ENCODE measurements at places on chromosomes 6 and 20. TPM values are rescaled to one million over a fixed set of nuclear protein-coding genes. Genes with fewer than 3 reads are reported as not detected.

Gene FAM217A
- total RNA-seq, result not detected

GRCh38 chr20:53872561-53873229 is 197.7 kb downstream of the BCAS1 start:
- peak; percentile 55 for DNase-seq

DNA sequence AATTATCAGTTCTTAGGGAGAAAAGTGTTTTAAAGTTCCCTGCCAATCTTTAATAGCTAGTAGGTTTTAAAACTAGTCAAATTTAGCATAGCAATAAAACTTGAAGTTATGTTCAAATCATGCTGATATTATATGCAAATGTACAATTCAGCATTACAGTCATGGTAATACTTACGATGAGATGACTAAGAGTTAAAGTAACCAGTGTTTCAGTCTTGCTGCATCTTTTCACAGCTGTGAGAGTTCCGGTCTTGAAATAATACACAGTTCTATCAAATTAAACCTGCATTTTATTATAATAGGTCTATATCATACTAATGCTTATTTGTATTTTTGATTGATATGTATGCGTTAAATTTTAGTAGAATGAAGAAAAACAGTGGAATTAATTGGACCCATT is 26.1 kb downstream of the POPDC3 start:
- DNase-seq, result no peak

DNA sequence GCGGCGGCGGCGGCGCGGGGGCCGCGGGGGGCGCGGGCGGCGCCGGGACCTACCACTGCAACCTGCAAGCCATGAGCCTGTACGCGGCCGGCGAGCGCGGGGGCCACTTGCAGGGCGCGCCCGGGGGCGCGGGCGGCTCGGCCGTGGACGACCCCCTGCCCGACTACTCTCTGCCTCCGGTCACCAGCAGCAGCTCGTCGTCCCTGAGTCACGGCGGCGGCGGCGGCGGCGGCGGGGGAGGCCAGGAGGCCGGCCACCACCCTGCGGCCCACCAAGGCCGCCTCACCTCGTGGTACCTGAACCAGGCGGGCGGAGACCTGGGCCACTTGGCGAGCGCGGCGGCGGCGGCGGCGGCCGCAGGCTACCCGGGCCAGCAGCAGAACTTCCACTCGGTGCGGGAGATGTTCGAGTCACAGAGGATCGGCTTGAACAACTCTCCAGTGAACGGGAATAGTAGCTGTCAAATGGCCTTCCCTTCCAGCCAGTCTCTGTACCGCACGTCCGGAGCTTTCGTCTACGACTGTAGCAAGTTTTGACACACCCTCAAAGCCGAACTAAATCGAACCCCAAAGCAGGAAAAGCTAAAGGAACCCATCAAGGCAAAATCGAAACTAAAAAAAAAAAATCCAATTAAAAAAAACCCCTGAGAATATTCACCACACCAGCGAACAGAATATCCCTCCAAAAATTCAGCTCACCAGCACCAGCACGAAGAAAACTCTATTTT is 2.0 kb downstream of the FOXC1 start:
- no peak for DNase-seq

Gene TTK
- total RNA-seq, result 26.2 TPM

GRCh38 chr6:160775792-160776580 is 73.9 kb downstream of the PLG start:
- no peak for DNase-seq

DNA sequence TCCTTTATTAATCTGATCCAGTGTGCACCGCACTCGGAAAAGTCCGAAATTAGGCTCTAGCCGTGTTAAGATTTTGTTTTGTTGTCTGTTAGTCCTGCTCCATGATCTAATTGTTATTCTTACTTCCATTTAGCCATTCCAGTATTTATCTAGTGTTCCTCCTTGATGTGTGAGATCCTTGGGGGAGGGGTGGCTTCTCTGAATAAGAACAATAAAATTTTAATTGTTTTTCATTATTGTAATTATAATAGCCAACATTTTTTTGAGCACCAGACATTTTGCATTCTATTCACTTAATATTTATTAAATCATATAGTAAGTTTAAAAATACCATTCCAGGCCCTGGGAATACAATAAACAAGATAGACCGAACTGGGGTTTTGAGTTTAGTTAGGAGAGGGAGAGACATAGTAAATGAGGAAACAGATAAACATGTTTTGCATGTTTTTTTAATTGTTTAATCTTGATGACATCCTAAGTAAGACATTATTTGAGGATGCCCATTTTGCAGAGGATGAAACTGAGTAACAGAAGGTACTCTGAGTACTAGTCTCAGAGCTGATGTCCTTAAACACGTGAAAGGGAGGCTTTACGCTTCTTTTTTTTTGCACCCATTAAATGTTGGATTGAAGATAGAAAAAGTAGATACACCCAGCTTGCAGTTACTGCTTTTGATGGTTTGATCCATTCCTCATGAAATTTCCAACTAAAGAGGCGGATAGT is 1.2 kb downstream of the CBFA2T2 start:
- DNase-seq, result no peak
